ENCODE measurements at places on chromosomes 5 and 9.

- no peak overlapping the region for H3K4me3 ChIP-seq
- no peaks in the 10 kb centered on the region for H3K27me3 ChIP-seq
- H3K27ac ChIP-seq: no peak overlapping the region
- H3K4me1 ChIP-seq: no peaks in the 10 kb centered on the region
- DNase-seq: no peak
Measured at GRCh38 chr5:58736214-58736613, 153.3 kb downstream of the RAB3C start.

DNA sequence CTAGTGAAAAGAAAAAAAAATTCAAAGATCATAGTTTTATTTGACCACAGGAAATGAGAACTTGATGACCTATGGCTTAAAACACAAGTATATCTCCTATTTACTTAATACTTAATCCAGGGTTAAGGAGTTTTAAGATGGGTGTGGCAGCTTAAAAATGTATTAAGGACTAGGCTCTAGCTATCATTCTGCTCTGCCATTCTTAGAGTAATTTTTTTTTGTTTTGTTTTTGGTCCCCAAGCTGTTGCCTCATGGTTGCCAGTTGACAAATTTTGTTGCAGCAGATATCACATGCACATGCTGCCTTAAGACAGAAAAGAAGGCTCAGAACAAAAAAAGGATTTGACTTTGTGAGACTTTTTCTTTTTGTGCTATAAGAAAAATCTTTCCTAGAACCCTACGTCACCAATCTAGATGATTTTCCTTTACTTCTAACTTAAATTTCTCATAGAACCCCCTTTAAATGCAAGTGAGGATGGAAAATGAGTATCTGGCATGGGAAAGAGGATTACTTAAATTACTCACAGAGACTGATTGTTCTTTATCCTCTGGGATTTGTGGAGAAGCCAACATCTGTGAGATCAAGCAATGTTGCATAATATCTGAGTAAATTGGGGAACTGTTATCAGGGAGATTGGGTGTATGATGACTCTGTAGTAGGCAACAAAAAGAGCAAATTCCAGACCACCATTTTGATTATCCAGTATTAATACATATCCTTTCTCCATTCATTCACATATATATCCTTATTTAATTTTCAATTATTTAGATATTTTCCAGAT is 364.7 kb upstream of the CD180 start:
- H3K27ac ChIP-seq: peak overlapping the region; percentile 20
- H3K4me1 ChIP-seq: no peaks in the 10 kb centered on the region
- H3K4me3 ChIP-seq: no peak overlapping the region
- no peaks in the 10 kb centered on the region for H3K27me3 ChIP-seq
- H3K36me3 ChIP-seq: no peaks in the 10 kb centered on the region

DNA sequence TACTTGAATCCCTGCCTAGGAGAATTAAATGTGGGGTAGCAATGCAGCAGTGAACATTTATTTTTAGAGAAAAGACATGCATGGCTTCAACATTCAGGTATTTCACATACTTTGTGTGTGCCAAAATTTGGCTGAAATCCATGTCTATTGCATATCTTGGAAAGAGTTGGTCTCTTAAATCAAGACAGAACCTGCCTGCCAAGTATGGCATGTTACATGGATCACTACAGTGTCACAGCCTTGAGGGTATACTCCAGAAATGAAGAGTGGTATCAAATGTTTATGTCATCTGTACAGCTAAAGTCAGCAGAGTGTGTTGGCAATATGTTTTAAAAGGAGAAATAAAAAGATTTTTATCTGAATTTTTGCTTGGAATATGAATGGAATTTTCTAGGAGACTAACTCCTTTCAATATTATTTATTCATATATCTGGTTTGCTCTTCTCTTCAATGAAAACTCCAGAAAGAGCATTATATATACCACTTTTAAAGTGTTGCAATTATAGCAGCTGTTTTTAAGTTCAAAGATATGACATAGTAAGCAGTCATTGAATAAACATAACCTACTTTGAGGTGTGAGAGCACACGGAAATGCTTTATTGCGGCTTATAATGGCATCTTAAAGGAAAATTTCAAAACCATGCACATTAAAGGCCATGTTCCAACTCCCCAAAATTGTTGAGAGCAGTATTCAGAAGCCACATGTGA is 95.4 kb upstream of the MINAR2 start:
- no peak for DNase-seq
- H3K27me3 ChIP-seq: no peaks in the 10 kb centered on the region
- H3K4me1 ChIP-seq: no peaks in the 10 kb centered on the region
- H3K36me3 ChIP-seq: no peaks in the 10 kb centered on the region
- H3K27ac ChIP-seq: no peak overlapping the region

DNA sequence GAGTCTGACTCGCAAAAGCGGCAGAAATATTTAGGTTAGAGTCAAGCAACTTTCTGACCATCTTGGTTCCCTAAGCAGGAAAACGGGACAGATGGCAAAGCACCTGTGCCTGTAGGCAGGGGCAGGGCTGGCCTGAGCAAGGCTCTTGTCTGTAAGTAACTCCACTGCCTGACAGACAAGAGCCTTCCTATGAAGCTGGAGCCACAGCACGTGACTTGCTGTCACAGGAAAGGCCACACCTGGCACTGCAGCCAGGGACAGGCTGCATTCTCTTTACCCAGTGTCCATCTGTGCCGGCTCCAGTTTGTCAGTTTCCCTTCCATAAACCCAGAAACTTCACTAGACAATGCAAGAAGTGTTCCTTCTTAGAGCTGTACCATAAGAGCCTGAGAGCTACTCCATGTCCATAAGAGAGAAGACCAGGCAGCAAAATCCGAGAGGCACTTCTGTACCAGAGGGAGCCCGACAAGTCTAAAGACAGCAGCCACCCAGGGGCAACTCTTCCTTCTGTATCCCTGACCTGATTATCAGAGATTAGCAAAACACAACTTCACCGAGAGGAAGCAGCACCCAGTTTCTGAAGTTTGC is 78.1 kb downstream of the GPR21 start:
- peaks cover 32% of the 10 kb centered on the region for H3K36me3 ChIP-seq
- peak overlapping the region; percentile 25 for H3K4me3 ChIP-seq
- H3K27ac ChIP-seq: peak overlapping the region; percentile 56

GRCh38 chr5:177555665-177556064 is 1.3 kb upstream of the FAM193B start:
- no peak overlapping the region for H3K4me3 ChIP-seq
- no peaks in the 10 kb centered on the region for H3K27me3 ChIP-seq
- H3K36me3 ChIP-seq: peaks cover 15% of the 10 kb centered on the region
- H3K4me1 ChIP-seq: peaks cover 33% of the 10 kb centered on the region
- no peak for DNase-seq
- H3K27ac ChIP-seq: peak overlapping the region; percentile 83

- H3K36me3 ChIP-seq: no peaks in the 10 kb centered on the region
- no peak for DNase-seq
- peaks cover 16% of the 10 kb centered on the region for H3K27me3 ChIP-seq
- no peak overlapping the region for H3K27ac ChIP-seq
- no peaks in the 10 kb centered on the region for H3K4me1 ChIP-seq
Measured at GRCh38 chr5:3320317-3320875, 275.2 kb upstream of the IRX1 start.

DNA sequence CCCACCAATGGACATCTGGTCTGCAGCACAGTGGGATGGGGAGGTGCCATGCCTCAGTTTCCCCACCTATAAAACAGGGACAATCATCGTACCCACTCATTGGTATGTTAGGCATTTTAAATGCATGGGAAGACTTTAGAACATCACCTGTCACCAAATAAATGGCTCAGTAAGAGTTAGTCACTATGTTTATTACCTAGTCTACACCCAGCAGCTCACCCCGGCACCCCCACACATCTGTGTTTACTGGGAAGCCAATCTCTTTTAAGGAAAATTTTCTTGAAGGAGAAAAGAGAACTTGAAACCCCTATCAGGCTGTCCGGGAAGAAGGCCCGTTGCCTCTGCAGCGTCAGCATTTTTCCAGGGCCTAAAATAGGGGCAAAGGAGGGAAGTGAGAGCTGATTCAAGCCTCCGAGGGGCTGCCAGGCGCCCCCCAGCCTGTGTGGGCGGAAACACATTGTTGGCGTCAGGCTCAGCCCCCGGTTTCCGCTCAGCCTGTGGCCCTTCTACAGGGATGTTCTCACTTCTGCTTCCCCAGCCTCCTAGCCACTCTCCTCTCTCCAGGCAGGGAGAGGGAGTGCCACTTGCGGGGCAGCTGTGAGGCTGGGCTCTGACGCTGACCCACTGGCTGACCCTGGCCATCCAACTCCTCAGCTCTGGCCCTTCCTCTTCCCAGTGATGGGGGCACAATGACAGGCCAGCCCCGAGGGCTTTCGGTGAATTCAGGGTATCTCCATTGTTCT is 4.6 kb downstream of the CSF1R start:
- H3K4me3 ChIP-seq: no peak overlapping the region
- H3K27ac ChIP-seq: peak overlapping the region; percentile 39
- peak; percentile 63 for DNase-seq
- no peaks in the 10 kb centered on the region for H3K4me1 ChIP-seq

GRCh38 chr5:112933651-112934365 is 11.8 kb upstream of the REEP5 start:
- H3K4me3 ChIP-seq: no peak overlapping the region
- no peak for DNase-seq
- no peaks in the 10 kb centered on the region for H3K27me3 ChIP-seq
- H3K36me3 ChIP-seq: no peaks in the 10 kb centered on the region
- H3K27ac ChIP-seq: no peak overlapping the region

DNA sequence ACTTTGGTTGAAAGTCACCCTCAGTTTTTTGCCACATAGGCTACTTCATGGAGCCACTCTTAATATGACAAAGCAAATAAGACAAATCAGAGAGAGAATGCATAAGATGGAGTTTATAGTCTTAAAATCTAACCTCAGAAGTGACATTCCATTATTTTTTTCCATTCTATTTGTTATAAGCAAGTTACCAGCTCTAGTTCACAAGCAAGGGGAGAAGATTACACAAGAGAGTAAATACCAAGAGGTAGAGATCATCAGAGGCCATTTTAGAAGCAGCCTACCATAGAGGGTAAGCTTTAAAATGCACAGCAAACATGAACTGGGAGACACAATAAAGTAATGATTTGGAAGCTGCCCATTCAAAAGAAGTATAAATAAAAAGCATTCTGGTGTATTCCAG is 651.3 kb upstream of the MEF2C start:
- H3K4me1 ChIP-seq: no peaks in the 10 kb centered on the region
- H3K27ac ChIP-seq: no peak overlapping the region
- no peak overlapping the region for H3K4me3 ChIP-seq
- DNase-seq: no peak
- no peaks in the 10 kb centered on the region for H3K27me3 ChIP-seq

DNA sequence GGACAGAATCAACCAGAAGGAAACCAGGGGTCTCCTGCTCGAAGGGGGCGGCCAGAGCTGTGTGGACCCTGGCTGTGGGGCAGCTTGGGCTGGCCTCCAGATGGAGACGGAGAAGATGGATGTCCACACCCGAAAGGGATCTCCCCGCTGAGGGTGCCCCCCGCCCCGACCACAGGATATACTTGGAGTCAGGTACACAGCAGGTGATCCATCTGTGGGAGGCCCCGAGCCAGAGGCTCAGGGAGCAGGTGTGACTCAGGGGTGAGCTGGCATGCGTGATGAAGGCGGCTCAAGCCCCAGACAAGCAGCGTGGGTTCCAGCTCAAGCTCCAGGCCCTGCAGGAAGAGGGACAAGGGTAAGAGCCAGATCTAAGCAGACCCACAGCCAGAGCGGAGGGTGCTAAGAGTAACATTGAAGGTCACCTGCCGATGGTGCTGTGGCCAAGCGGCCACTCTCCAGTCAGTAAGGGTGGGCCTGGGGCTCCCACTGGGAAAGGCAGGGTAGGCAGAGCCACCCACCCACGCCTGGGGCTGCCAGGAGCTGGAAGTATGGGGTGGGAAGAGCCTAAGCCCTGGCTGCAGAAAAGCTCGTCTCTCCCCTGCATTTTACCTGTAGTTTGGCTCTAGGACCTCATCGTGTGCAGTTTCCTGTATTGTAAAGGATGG is 30.6 kb upstream of the MVB12B start:
- no peak overlapping the region for H3K27ac ChIP-seq
- H3K36me3 ChIP-seq: no peaks in the 10 kb centered on the region
- peaks cover 30% of the 10 kb centered on the region for H3K27me3 ChIP-seq
- H3K4me3 ChIP-seq: no peak overlapping the region
- H3K4me1 ChIP-seq: no peaks in the 10 kb centered on the region
- DNase-seq: no peak

GRCh38 chr5:169160405-169160901 is 140.5 kb downstream of the SLIT3 start:
- DNase-seq: no peak
- peak overlapping the region; percentile 27 for H3K27ac ChIP-seq
- peaks cover 19% of the 10 kb centered on the region for H3K4me1 ChIP-seq
- no peaks in the 10 kb centered on the region for H3K27me3 ChIP-seq
- no peak overlapping the region for H3K4me3 ChIP-seq
- no peaks in the 10 kb centered on the region for H3K36me3 ChIP-seq

- H3K4me3 ChIP-seq: no peak overlapping the region
- no peak overlapping the region for H3K27ac ChIP-seq
- H3K36me3 ChIP-seq: no peaks in the 10 kb centered on the region
Measured at GRCh38 chr9:137968235-137968634, 90.7 kb downstream of the CACNA1B start.

GRCh38 chr5:36373527-36374086 is 71.9 kb upstream of the RANBP3L start:
- H3K4me3 ChIP-seq: no peak overlapping the region
- H3K4me1 ChIP-seq: no peaks in the 10 kb centered on the region
- peak overlapping the region; percentile 50 for H3K27ac ChIP-seq
- no peaks in the 10 kb centered on the region for H3K36me3 ChIP-seq
- peaks cover 2% of the 10 kb centered on the region for H3K27me3 ChIP-seq

DNA sequence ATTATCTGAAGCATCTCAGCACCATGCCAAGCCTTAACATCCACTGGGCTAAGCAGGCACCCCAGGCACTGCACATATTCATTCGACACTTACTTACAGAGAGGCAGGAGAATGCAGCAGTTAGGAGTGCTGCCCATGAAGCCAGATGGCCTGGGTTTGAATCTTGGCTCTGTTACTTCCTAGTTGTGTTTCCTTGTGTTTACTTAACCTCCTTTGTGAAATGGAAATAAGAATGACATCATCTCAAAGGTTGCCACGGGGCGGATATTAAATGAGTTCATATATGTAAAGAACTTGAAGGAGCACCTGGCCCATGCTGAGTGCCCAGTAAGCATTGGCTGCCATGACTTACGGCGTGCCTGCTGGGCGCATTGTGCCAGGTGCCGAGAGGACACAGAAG is 565.2 kb downstream of the CDK5RAP2 start:
- no peak overlapping the region for H3K27ac ChIP-seq
- no peak overlapping the region for H3K4me3 ChIP-seq
- H3K36me3 ChIP-seq: no peaks in the 10 kb centered on the region
- no peaks in the 10 kb centered on the region for H3K4me1 ChIP-seq
- DNase-seq: no peak

DNA sequence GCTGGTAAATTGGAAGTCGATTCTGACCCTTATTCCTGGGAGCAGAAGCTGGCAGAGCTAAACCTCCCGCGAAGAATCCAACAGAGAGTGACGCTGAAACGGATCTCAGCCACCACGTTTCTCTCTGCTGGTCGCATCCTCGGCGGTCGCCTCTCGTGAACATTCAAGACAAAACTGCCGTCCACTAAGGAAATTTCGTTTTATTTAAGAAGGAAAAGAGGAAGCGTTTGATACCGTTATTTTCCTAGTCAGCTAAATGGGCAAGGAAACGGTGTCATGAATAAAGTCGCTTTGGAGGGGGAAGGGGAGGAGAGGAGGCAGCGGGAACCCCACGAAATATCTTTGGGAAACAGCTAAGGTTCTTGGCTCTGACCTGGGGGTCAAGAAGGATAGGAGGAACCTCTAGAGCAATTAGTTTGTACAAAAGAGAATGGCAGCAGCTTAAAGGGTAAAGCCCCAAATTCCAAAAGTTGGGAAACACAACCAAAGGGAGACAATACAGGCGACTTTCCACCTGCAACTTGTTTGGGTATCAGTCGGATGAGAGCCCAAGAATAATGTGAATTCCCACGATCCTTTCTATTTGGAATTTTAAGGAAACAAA is 1.9 kb downstream of the FOXB2 start:
- H3K36me3 ChIP-seq: no peaks in the 10 kb centered on the region
- H3K27ac ChIP-seq: no peak overlapping the region
- peaks cover 50% of the 10 kb centered on the region for H3K4me1 ChIP-seq
- peak overlapping the region; percentile 27 for H3K4me3 ChIP-seq
- peaks cover 100% of the 10 kb centered on the region for H3K27me3 ChIP-seq

Measured in left ventricle myocardium inferior (tissue), 1 donor.